ENCODE measurements at places on chromosomes 2 and 18.

DNA sequence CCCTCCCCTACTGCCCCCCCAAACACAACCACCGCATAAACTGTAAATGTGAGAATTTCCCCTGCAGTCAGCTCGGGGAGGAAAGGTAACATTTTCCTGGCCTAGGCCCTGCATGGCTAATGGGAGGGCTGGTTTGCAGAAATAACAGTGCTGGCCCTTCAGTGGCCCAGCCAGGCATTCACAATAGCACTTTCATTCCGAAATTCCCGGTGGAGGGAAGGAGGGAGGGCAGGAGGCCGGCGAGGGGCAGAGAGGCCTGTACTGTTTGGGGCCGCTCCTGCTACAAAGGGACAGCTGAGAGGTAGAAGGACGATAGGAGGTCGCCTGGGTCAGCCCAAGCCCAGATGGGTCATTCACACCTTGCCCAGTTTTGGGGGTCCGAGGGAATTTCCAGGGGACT is 11.3 kb downstream of the CYP26B1 start:
- DNase-seq = no peak

DNA sequence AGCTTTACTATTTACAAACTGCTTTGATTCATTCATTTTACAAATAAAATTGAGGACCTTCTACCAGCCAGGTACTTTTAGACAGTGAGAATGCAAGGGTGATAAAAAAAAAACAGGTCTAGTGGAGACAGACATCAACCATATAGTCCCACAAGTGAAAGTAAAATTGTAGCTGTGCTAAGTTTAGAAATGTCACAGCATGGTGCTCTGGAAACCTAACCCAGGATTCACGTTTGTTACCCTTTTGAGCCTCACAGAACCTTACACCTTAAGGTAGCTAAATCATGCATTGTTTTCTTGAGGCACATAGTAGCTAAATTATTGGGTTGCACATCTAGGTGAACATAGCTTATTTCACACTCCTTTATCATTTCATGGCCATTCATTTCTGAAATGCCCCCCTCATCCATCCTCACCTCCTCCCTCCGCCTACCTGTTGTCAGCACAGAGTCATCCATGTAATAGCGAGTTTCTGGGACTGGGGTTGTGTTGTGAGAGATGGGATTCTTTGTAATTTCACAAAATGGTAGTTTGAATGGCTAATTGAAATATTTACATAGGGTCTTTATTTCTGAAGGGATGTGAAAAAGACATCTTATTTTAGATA is 7.1 kb downstream of the MTA3 start:
- DNase-seq = no peak

GRCh38 chr2:165952741-165953211 is 800 bp downstream of the TTC21B start:
- DNase-seq = peak; percentile 14

DNA sequence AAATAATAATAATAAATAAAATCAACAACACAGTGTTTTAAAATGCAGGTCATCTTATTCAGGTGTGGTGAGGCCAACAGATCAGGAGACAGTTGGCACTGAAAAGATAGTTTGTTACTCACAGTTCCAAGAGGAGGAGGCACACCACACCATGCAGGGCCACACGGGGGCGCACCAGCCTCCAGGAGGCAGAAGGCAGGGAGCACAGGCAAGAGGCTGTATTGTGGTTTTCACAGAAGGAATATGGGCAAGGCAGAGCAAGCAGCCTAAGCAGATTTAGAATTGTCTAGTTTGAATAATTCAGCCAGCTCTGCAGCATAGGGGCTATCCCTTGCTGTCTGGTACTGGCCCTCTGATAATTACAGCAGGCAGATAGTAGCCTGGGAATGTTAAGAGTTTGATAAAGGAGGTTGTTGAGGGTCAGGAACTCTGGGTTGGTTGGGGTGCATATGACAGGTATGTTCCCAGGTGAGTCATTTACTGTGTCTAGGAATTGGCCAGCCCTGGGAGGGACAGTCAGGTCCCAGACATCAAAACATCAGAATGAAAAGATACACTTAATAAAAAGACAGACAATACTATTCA is 31.3 kb downstream of the KIAA2012 start:
- DNase-seq = peak; percentile 86

DNA sequence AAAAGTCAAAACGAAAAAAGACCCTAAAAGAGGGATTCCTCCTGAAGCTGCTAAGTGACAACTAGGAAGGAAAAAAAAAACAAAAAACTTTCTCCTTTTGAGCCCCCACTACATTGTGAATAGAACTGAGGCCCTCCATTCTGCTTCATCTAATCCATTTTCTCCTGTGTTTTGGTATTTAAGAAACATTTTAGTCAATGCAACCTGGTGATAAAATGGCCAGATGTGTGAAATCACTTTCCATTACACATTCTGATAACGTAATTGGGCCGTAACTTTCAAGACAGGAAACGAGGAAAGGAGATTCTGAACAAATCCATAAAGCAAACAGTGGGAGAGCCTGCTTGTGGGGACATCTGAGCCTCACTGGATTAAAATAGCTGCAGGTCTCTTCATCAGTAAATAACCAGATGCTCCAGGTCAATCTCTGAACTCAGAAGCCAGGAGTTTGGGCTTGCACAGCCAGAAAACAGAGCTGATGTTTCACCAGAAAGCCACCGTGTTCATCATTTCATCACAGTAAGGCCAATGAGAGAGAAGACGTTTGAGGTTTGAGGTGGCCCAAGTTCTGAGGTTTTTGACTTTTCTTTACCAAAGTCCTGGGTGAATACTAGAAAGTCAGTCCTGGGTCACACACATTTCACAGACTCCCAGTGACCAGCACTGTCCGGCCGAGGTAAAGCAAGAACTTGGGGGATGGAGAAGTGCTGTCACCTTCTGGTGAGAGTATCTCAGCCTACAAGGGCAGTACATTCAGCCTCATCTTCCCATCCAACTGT is 47.8 kb downstream of the TGFA start:
- DNase-seq = peak; percentile 58

All from NCI-H82 (cell line).